ENCODE measurements at places on chromosomes 4 and X.
A peak's percentile ranks its signal among the peaks of the same experiment; 100 is the strongest.

DNA sequence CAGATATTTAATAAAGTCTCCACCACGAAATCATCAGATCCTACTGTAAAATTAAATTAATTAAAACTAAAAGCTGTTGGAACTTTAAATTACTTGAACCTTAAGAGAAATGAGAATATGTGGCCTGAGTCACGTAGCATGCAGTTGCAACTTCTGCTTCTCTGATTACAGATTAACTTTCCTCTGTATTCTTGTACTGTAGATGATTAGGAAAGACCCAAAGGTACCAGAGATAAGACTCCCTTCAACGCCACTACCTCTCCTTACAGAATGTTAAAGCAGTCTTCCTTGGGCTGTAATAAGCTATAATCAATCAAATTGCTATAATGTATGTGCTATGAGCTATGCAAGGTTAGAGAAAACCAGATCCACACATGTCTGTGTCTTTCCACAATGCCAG lies 47.9 kb downstream of the FAM13A start:
- DNase-seq, result no peak

DNA sequence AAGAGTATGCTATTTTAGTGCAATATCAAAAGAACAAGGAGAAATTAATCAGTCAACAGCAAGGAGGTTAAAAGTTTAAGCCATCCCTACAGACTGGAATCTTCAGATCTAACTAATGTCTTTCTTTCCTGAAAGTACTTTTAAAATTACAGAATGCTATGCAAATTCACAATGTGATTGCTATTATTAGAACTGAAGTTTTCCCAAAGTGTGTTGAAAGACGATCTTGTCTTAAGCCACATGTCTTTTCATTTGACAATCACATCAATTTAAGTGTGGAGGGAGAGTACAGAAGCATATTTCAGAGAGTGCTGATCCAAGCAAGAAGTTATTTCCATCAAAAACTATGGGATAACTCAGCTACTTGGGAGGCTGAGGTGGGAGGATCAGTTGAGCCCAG lies 64.7 kb upstream of the TNIP3 start:
- DNase-seq, result no peak

GRCh38 chr4:165369522-165369921 lies 9.3 kb upstream of the CPE start:
- DNase-seq, result peak; percentile 62

DNA sequence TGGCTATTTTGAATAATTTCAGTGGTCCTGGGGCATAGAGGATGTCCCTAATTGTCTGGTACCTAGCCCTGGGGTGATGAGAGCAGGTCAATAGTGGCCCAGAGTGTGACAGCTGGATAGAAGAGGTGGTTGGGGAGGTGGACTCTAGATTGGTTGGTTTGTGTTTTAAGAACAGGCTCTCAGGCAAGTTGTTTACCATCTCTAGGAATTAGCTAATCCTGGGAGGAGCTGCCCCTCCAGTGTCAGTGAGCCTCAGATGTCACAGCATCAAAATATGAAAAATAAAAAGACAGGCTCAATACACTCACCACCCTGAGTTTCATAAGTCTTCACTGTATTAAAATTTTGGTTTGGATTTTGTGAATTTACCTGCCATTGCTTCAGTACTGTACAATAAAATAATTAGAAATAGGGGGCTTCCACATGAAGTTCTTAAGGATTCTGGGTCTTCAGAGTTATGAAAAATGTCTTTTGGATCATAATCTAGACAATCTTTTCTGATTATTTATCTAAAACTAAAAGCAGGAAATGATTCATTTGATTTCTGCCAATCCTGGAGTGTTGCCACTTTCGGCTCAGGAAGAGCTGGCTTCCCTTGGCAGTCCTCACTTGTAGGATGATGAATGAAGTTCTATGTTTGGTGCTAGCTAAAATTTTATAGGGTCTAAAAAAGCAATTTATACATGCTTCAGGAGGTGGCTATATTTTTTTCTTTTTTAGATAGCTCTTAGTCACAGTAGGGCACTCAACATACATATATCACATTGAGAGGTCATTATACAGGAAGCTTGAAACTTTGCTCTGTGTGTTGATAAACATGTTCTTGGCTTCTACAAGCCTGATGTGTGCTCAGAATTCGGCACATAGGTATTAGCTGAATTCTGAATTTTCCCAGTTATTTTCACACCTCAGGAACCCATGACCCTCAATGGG lies 395.1 kb downstream of the RAB28 start:
- no peak for DNase-seq

- DNase-seq, result no peak
Observed at GRCh38 chrX:56738670-56739069, 9.6 kb downstream of the NBDY start.

DNA sequence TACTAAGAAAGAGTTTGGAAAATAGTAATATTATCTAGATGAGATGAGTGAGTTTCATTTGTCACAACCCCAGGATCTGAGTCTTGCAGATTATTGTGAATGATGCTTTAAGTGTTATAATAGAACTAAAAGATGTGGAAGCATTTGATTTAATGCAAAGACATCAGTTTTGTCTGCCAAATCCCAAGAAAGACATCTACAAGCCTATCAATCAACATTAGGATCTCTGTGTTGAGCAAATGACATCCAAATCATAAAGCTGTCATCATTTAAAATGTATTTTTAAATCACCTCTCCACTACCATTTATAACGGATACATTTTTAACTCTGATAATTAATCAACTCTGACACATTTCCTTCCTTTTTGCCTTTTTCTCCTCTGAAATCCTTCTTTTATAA lies 310.8 kb upstream of the SLIT2 start:
- DNase-seq, result no peak

DNA sequence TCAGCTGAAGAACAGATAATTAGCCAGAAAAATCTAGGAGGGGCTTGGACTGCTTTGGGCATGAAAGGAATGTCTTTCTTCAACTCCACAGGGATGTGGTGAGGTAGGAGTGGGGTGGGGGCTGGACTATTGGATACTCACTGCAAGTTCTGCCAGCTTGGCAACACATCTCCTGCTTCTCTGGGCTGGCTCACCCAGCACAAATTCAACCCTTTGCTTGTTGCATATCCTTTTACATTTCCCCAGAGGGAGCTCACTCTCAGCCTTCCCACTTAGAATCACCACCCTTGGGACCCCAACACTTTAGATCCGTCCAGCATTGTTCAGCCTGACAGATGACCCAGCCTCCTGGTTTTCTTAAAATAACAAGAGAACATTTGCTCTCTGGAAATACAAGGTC lies 120.6 kb downstream of the KDR start:
- DNase-seq, result no peak

DNA sequence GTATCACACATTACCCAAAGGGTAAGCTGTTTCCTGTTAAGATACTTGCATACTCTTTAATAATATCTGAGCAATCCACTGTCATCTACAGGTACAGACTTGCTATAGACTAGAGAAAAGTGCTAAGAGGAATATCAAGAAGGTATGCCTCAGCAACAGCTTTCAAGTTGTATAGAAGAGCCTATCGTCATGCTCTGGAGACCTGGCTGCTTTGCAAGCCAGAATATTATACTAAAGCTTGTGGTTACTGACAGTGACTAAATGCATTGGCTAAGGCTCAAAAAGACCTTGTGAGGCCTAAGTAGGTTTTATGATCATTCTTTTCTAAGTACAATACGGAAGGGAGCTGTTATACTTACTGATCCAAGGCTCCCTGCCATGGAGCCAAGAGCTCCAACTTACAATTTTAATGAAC lies 11.3 kb downstream of the LAMP2 start:
- DNase-seq, result peak; percentile 79

GRCh38 chrX:65706041-65706828 lies 38.8 kb downstream of the MSN start:
- peak; percentile 68 for DNase-seq

DNA sequence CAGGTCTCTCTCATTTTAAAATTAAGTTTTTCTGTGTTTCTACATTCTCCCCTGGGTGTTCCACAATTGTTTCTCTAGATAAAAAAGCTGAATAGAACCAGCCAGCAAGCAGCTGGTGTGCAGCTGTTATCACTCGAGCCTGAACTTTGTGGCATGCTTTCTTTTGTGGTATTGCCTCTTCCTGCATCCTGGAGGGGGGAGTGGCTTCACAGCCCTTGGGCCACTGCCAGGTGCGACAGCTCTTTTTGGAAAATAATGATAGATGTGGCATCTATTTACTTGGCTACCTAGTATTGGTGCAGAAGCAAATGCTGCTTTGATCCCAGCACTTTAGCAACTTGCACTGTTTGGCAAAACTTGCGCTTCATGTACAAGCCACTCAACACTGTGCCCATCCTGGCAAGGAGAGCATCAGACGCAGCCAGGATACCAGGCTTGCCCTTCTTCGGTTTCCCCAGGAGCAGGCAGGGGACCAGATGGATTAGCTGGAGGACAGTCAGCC lies 69.4 kb downstream of the HMGB2 start:
- peak; percentile 65 for DNase-seq

DNA sequence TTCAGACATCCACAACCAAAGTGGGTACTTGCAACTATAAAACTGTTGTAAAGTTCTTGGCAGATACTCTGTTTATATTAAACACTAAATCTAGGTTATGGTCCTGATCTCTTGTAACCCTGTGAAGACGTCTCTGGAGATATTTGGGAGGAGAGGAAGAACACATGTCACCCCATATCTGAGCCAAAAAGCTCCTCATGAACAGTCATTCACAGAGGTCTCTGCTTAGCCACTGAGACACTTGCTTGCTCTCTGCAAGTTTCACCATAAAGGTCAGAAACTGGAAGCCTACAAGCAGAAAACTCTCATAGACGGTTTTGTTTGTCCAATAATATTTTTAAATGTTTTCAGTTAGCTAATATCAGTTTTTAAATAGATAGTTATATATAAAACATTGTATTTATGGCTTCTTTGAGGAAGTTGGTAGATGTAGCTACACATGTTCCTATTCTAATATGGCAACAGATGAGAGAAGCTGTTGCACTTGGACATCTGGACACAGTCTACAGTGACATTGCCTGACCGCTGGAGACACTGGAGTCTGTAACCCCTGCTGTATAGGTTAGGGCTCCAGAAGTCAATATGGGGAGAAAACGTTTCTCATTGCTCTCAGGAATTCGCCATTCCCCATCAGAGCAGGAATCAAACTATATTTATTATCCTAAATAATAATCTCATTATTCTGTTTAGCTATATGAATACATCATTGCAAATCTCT lies 73.6 kb downstream of the C4orf46 start:
- DNase-seq, result no peak

DNA sequence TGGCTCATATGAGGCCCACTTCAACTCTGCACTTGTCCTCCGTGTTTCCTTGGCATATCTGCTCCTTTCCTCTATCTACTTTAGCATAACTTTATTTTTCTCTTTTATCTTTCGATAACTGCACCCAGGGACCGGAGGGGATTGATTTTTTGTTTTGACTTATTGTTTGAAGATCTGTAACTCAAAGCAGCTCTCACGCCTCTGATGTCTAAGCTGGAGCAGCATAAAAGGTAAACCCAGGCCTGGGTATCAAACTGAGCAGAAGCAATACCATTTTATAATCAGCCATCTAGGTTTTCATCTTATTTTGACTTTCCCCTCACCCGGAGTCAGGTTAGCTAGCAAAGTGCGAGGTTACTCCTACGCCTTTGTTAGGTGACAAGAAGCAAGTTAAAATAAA lies 28.4 kb downstream of the LEF1 start:
- DNase-seq, result no peak

DNA sequence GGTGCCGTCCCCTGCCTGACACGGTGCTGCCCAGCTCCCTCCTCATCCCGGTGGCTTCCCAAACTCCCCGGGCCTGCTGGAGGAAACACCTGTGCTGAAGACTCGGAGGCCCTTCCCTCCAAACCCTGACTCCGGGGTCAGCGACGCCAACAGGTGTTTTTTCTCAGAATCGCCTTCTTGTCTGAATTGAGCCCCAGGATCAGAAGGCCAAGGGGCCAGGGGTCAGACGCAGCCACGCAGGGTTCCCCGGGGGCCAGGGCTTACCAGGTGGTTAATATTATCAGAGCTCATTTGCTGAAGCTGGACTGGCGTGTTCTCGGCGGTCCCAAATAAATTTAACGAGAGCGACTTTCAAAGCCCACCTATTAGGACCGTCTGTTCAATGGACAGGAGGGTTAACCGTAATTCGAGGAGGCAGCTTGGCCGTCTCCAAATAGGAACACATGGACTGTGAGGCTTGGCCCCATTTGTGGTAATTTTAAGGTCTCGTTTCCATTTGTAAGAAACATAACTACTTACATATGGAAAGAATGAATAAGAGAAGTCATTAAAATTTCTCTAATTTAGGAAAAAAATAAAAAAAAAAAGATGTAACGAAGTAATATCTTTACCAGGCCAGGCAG lies 239.3 kb downstream of the CRLF2 start:
- no peak for DNase-seq

DNA sequence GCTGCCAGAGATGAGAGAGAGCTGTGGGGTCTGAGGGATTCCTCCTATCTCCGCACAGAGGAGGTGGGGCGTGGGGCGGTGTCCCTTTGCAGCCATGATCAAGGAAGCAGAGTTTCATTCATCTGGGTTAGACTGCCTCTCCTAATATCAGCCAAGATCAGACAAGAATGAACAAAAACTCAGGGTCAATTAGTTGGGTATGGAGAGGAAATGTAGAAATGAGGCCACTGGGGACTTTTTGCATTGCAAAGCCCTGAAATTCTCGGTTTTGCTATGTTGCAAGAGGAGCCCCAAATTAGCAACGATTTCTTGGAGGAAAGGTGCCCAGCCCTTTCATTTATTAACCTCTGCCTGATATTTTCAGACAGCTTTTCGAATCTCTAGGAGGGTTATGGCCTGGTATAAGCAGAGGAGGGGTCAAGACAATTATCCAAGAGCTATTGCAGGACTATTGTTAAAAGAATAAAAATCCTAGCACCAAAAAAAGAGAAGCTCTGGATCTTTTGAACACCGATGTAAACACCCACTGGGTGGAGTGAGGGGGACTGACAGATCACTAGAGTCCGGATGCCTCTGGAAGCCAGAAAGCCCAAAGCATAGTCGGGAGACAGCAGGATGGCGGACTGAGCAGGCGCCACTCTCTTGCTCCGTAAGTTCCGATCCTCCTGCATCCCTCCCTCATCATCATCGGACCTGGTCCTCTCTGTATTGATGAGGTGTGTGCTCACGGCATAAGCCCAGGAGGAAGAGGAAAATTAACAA lies 34.4 kb upstream of the ACSL1 start:
- no peak for DNase-seq

DNA sequence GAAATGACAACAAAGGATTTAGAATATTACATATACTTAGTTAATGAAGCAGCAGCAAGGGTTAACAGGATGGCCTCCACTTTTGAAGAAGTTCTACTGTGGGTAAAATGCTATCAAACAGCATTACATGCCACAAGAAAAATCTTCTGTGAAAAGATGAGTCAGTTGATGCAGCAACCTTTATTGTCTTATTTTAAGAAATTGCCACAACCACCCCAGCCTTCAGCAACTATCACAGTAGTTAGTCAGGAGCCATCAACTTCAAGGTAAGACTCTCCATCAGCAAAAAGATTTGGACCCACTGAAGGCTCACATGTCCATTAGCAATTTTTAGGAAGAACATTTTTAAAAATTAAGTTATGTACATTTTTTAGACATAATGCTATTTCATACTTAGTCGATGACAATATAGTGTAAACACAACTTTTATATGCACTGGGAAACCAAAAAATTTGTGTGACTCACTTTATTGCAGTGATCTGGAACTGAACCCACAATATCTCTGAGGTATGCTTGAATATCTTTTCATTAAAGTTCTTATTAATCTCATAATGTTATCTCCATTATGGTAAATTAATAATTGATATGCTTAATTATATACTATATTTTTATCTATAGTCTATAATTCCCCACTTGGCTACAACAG lies 81.2 kb downstream of the SPCS3 start:
- DNase-seq, result peak; percentile 71

All from HCEC 1CT (cell line).